Ovary (tissue), 10 donors: ENCODE measurements at places on chromosomes 5 and 9. TPM values are rescaled to one million over a fixed set of nuclear protein-coding genes. Genes with fewer than 3 reads are reported as not detected.

Gene TLX3
- not detected for total RNA-seq

DNA sequence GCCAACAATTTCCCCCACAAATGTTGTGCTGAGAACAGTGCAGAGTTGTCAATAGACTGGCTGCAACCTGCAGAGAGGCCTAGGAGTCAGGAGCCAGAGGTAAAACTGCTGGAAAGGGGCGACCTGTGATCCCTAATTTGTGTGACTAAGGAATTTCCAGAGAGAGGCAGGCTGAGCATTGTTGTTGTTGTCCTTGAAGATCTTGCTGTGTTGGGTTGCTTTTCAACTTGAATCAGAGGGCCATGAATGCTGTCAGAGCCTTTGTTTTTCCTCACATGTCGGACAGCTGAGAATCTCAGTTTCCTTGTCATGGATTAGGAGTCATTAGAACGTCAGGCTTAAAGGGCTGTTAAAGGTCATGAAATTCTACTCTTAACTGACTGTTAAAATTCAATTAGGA, 134.6 kb upstream of the ASTN2 start:
- no peak for DNase-seq

- DNase-seq: no peak
These were observed 2.9 kb downstream of the UBE2B start for GRCh38 chr5:134374232-134374631.

Gene C9orf152
- 0.34 TPM for total RNA-seq

Gene SPATA6L
- 2.5 TPM for total RNA-seq

Gene OR1Q1
- total RNA-seq: not detected

- DNase-seq: no peak
These were observed 38.8 kb upstream of the ANXA2R start for GRCh38 chr5:43078956-43079355.

- no peak for DNase-seq
These were observed 15.6 kb upstream of the DMXL1 start for GRCh38 chr5:119055294-119055693.

DNA sequence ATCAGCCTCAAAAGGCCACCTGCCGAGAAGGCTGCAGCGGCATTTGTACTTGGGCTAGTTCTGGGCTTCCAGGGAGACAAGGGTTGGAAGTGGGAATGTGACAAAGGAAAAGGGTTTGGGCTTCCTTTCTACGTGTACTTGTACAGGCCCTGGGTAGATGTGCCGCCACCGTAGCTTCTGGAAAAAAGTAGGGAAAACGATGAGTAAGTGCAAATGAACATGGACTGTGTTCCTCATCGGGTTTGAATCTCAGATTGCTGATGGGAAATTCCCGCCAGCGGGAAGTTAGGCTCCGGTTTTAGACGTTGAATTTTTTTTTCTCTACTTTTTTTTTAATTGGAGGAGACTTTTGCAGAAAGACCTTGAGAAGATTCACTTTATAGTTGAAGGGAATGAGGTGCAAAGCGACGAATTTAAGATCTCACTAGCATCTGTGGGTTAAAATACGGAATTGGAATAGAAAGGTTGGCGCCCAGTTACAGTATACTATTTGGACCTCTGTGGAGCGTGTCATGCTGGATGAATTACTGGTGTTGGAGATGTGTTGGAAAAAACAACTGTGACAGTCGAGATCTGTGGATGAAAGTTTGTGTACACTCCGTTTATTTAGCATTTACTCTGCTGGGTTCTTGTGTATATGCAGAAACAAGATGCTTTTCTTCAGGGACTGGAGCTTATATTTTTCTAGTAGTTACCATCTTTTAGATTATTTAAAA, 1.2 kb downstream of the G3BP1 start:
- DNase-seq: no peak

DNA sequence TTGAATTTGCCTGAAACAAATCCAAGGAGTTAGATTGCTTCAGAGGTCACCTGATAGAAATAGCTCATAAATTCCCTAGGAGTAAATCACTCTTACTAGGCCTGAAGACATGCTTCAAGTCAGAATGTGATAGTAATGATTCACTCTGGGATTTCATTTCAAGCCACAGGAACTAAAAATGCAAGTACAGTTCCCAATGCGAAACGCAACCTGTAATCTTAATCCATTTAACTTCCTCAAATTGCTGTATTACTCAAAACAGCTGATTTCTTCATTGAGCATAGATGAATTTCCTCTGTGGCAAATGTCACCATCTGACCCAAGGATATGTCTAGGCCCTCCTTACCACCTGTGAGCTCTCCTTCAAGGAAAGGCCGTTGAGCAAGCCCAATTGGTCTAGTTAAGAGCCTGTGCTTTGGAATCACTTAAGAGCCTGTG, 32.1 kb upstream of the IL6ST start:
- no peak for DNase-seq

GRCh38 chr9:78682216-78682615, 385.3 kb downstream of the PSAT1 start:
- DNase-seq: no peak

Gene TAF11L10
- total RNA-seq: not detected

Gene GABRA1
- not detected for total RNA-seq

Gene SUSD1
- 3.7 TPM for total RNA-seq

DNA sequence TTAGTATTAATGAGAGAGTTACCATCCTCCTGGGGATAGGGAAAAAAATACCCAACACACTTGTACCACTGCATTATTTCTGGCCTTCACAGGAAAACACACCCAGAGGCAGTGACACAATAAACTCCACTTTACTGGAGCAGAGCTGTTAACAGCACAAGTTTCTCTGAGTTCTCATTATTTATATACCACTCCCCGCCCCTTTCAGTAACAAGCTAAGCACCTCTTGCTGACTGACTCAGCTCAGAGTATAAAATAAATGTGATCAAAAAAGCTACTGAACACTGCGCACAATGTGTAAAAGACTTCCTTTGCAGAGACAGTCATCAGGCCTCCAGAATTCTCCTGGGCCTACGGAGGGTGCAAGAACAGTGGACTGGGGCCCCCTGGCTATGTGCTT, 21.6 kb downstream of the KLF9 start:
- no peak for DNase-seq

GRCh38 chr9:91503673-91504081, 80.0 kb upstream of the NFIL3 start:
- no peak for DNase-seq

Gene PPP3R2
- total RNA-seq: not detected

DNA sequence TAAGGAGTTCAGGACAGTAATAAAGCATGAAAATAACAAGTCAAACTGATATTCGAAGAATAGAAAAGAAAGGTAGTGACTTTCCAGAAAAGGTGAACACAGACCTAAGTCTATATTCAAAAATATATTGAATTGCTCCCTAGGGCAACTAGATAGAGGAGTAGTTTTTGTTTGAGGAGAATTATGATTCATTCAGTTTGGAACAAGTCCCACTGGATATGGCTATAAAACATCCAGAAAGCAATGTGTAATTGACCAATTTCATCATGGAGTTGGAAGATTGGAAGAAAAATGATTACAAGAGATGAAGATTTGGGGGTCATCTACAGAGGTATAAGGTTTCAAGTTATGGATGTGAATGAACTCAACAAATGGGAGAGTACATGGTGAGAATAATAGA, 117.5 kb upstream of the ZNF462 start:
- no peak for DNase-seq

Gene CCNJL
- total RNA-seq: 10.5 TPM

DNA sequence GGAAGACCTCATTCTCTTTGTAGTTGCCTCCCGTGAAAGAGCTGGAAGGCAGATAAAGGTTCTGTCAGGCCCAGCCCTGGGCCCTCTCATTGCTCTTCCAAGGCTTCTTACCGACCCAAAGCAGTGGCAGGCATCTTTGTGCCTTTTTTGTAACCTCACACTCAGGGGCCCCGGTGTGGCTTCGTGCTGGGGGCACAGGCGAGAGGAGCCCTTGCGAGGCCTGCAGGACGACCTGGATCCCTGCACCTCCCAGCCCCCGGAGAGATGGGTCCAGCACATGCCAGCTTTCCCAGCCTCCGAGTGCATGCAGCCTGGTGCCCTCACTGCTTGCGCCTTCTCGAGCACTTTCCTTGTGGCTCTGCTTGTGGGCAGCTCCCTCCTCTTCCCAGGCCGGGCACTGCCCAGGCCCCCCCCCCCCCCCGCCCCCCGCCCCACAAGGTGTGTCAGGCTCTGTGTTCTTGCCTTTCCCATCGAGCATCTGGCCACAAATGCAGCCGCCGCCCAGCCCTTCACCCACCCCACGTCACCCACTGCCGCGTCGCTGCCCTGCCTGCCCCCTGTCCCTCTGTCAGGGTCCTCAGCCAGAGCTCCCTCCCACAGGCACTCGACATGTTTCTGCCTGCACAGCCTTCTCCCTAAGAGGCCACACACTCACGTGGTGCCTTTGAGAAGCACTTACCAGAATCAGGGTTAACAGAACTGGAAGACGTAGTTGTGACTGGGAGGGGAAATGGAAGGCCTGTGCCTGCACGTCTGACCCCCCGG, 63.7 kb upstream of the CACNA1B start:
- no peak for DNase-seq

- DNase-seq: no peak
These were observed 320.3 kb downstream of the ACTL7B start for GRCh38 chr9:108535526-108535925.

DNA sequence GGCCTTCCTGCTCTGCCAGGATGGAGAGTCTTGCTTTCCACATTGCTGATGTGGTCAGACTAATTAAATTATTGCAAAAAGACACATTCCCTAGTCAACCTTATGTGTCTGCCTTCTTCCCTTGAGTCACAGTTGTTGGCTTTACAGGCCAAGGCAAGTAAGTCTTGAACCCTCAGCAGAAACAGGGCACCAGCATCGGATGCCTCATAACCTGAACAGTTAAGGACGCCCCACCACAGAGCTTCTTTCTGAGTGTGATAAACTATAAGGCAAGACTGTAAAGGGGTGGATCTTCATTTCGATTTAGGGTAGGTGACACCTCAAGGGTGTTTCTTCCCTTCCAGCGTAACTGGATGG, 670 bp upstream of the KIF2A start:
- DNase-seq: no peak

GRCh38 chr5:78985116-78985724, at the start of gene ARSB:
TSS of gene ARSB (minus strand) at chr5:78985310. CDS start at chr5:78985248, 62 bp downstream.
- DNase-seq: peak; percentile 45

- no peak for DNase-seq
These were observed 419.4 kb upstream of the PTGER4 start for GRCh38 chr5:40260361-40260760.

Gene LRRC19
- total RNA-seq: not detected

GRCh38 chr9:84711936-84712335, 42.4 kb downstream of the NTRK2 start:
- DNase-seq: no peak

Gene GPR150
- not detected for total RNA-seq

DNA sequence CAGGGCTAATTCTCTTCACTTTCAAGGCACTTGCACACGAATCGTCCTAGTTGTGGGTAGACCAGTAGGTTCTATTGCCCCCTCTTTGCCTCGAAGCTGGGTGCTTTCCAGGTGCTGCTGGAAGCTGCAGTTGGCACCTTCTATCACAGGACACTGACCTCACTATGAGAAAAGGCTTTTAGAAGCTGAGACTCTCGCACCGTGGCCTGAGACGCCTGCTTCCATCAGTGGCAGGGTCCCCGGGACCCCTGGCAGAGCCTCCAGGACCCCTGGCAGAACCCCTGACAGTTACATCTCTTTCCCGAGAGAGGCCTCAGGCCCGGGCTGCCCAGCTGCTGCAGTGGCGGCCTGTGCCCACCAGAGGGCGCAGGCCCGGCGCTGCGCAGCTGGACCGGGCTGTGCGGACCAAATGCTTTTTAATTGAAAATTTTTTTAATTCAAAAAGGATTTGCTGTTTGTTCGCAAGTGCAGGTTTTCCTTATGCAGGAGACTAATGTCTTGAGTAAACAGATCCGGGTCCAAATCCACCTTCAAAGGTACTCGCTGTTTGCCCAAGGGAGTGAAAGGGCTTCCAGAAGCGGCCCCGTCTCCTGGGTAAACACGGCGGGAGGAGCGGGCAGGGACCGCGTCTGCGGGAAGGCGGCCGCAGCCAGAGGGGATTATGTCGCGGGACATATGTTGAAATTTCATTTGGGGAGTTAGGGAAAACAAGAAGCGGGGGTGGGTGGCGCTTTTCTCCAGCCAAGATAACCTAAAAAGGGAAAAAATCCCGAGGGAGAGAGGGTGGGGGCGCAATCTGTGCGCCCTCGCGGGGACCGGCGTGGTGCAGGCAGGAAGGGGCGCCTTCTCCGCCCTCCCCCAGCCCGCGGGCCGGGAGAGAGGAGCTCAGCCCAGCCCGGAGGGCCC, 114.5 kb upstream of the LMX1B start:
- DNase-seq: peak; percentile 64
